ENCODE measurements at places on chromosomes 12 and 14.

GRCh38 chr12:62466018-62466593 is 520 bp upstream of the MON2 start:
- DNase-seq, result peak; percentile 5

GRCh38 chr12:71303199-71303598 is 136.4 kb upstream of the LGR5 start:
- DNase-seq, result no peak

DNA sequence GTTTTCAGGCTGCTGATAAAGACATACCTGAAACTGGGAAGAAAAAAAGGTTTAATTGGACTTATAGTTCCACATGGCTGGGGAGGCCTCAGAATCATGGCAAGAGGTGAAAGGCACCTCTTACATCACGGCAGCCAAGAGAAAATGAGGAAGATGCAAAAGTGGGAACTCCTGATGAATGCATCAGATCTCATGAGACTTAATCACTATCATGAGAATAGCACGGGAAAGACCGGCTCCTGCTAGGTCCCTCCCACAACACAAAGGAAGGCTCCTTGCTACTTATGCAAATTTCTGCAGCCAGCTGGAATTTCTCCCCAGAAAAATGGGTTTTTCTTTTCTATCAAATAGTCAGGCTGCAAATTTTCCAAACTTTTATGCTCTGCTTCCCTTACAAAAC is 174.1 kb upstream of the RMST start:
- no peak for DNase-seq

GRCh38 chr14:31745741-31746140 is 184.5 kb downstream of the NUBPL start:
- DNase-seq, result no peak

GRCh38 chr12:71752891-71753290 is 1.8 kb upstream of the RAB21 start:
- DNase-seq, result no peak

DNA sequence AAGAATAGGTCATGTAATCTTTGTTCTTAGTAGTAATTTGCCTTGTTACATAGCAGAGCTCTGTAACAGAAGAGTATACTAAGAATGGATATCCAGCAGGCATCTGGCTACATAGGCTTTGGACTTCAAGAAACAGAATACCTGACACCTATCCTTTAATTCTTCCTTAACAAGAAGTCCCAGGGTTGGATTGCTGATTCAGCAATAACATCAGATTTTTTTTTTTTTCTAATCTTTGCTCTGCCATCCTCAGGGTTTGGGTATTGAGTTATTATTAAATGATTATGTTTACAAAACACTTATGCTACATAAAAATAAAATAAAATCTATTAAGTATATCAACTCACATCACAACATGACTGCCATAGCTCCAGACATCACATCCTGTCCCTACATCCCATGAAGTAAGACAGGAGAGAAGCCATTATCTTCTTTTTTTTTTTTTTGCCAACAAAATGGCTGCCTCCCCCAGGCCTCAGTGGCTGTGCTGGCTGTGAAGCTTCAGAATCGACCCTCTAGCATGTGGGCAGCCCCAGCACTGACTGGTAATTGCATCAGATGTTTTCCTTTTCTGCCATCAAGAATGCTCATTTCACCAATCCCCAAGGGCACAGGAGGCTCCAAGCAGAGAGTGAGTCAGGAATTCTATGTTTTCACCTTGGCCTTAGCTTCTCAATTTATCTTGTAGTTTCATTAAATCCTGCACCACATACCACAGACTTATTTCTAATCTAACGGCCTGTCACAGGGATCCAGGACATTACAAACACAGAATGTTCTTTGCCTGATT is 186.2 kb downstream of the DICER1 start:
- DNase-seq, result no peak

DNA sequence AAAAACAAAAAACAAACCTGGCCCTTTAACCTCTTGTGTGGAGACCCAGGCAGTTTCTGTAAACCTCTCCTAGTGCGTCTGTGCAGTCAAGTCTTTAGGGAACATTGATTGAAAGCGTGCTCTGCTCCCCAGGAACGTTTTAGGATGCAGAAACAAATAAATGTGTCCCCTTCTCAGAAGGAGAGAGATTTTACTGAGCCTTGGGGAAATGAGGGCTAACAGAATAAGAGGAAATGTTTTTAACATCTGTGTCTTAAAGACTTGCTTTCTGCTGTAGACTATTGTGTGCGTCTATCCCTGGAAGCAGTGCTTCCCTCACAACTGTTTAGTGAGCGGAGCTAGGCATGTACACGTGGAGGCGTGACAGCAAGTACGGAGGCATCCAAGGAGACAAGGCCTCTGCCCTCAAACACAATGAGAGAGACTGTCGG is 54.3 kb downstream of the TECPR2 start:
- no peak for DNase-seq

DNA sequence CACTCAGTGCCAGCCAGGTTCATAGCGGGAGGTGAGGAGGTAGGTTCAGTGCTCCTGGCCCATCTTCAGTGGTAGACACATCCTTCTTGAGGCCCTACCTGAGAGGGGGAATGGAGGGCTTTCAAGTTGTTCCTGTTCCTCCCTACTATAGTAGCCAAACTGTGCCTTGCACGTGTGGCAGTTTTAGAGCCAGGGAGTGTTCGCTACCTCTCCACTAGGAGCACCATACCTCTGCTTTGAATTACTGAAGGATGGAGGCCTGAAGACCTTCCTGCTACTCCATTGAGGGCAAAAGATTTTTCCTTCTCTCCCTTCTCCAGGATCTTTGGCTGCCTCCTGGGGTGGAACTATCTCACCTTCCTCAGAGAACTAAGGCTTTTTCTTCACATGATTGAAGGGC is 5.9 kb upstream of the ALG10 start:
- DNase-seq, result no peak

DNA sequence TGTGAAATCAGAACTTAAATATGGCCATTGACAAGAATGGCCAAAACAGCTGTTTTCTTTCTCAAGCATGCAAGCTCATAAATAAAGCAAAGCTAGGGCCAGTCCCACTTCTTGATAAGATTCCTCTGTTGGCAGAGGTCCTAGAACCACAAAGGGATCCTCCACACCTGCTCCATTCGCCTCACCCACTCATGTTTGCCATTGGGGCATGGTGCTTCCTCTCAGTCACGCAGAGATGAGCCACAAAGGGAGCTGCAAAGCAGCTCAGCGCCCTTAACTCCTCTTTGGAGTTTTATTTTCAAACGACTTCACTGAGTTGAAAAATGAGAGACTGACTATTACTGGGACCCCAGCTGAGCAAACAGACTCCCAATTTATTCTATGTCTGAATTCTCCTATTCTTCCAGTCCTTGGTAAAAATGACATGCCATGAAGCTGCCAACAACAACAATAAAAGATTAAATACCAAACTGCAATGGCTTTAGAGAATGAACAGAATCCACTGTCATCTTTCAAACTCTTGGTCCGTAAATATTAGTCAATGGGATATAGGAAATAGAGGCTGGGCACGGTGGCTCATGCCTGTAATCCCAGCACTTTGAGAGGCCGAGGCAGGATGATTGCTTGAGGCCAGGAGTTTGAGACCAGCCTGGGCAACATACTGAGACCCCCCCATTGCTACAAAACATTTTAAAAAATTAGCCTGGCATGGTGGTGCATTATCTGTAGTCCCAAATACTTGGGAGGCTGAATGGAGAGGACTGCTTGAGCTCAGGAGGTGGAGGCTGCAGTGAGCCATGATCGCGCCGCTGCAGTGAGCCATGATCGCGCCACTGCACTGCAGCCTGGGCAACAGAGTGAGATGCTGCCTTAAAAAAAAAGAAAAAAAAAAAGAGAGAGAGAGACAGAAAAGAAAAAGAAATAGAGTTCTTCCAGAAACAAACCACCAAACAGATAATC is 16.4 kb downstream of the MANSC1 start:
- no peak for DNase-seq

DNA sequence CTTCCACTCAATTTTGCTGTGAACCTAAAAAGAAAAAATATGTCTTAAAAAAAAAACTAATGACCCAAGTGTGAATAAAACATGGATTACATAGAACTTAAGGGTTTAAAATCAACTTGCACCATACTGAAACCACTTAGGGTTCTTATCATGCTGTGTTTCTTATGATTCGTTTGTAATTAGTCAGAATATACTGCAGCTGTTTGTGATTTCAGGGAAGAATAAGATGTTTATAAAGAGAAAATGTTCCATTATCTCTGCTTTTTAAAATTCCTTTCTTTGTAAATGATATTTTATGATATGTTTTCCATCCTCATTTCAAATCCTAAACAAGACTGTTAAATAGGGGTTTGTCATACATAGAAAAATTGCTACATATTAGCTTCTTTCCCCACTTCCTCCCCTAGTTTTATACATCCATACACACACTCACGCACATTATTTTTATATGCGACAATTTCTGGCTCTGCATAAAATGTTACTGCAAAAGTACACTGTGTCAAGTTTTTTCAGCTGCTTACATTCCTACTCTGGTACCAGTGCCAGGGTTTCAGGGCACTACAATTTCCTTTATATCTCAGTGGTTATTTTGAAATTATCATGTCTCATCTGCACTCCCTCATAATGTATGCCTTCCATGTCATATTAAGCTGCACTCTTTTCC is 275.2 kb upstream of the GARIN6 start:
- no peak for DNase-seq

DNA sequence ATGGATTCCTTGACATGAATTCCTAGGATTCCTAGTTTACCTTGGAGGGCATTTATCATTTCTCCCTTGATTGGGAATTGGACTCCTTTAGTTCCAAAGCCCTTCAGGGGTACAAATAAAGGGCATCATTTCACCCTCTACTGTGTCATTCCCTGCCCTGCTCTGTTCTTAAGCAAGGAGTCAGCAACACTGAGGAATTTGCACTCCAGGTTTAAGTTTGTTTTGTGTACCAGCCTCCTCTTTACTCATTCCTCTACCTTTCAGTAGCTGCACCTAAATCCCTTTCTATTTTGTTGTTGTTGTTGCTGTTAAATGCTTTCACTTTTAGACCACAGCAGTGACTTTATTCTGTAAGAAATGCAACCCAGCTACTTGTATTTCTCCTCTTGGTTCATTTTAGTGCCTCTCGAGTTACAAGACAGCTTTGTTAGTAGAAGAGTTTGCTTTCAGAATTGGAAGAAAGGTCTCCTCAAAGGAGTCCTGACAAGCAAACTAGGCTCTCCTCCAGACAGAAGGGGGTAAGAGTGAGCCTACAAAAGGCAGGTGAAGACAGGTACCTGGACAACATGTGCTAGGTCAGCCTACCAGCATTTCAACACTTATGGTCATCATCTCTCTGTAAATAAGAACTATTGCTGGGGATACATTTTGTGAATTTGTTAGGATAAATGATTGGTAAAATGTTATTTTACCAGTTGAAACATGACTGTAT is 90.0 kb downstream of the RMST start:
- DNase-seq, result no peak

DNA sequence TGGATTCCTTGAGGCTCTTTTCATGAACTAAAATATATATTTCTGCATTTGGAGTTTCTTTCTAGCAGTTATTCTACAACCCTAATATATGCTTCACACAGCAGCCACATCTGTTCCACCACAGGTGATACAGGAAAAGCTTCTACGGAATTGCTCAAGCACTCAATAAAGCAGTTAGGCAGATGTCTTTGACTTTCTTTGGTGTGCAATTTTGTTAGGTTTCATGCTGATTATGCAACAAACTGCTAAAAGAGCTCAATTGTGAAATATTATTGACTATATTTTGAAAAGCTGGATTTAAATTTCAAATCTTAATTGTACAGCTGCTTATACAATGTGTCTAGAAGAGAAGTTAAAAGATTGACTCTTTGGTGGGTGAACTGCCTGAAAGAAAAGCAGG is 1055.6 kb upstream of the FBXO33 start:
- DNase-seq, result no peak

Data from effector CD8-positive, alpha-beta T cell (primary cell).